A549 (cell line): ENCODE measurements at places on chromosomes 7 and 10. TPM values are rescaled to one million over a fixed set of nuclear protein-coding genes. Genes with fewer than 3 reads are reported as not detected.

DNA sequence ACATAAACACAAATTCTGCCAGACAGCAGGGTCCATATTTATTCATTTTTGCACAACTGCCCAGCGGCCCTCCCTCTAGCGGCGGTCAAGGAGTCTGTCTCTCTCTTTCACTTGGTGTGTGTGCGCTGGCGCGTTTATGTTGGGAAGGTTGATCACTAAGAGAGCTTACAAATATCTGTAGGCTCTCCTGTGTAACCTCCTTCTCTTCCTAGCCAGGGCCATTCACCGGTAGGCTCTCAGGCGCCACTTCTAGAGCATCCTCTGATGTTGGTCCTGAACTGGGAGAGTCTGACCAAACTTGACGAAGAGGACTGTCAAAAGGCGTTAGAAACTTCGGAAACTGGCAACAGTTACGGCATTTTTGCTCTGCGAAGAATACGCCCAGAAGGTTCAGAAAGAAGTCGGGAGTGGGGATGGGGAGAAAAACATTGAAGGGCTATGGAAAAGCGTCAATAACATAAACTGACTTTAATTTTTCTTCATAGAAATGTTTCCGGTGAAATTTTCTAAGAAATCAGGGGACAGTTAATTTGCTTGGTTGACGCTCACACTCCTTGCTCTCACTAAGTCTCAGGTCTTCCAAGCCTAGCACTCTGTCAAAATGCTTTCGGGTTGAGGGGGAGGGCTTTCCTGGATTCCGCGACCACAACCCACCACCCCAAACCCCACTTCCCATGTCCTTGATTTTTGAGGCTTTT lies 731.1 kb downstream of the ZWINT start:
- peak; percentile 15 for DNase-seq

The GRM3 gene
- not detected in 3 replicates for polyA plus RNA-seq

The TCTN3 gene
- polyA plus RNA-seq: 36.5 to 38.1 TPM (median 37.3 TPM) in 3 replicates

- no peak for DNase-seq
Observed at GRCh38 chr10:8137726-8138125, 83.2 kb downstream of the GATA3 start.

The MARVELD1 gene
- polyA plus RNA-seq: 27.4 to 31.7 TPM (median 31.3 TPM) in 3 replicates

GRCh38 chr7:128920913-128921582 lies 10.5 kb upstream of the KCP start:
- no peak for DNase-seq

- no peak for DNase-seq
Observed at GRCh38 chr7:86958380-86958779, 101.1 kb downstream of the ELAPOR2 start.
